ENCODE measurements at places on chromosomes 2 and 18.

GRCh38 chr2:1588051-1588977, 156.0 kb downstream of the PXDN start:
- DNase-seq, result no peak

GRCh38 chr2:46298272-46298521, 990 bp downstream of the EPAS1 start:
- DNase-seq, result no peak

GRCh38 chr2:198097630-198098029, 293.2 kb downstream of the PLCL1 start:
- no peak for DNase-seq

GRCh38 chr2:177535958-177536504, 143.5 kb downstream of the AGPS start:
- DNase-seq, result no peak

DNA sequence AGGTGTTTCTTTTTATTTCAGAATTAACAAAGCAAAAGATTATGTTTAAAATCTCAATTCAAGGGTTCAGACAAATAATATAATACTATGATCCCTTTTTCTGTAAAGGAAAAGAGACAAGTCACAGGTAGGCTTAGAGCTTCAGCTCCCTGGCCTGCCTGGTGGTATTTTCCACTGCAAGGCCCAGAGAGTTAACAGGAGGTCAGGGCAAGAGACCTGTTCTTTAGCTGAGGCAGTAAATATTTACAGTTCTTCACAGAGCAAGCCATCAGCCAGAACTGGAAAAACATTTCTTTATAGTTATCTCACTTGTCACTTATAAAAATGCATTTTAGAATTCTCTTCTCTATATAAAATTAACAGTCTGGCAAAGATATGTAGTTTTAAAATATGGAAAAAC, 70.1 kb downstream of the EPG5 start:
- no peak for DNase-seq

- DNase-seq, result no peak
Measured at GRCh38 chr18:54671291-54671881, 80.3 kb downstream of the DYNAP start.

DNA sequence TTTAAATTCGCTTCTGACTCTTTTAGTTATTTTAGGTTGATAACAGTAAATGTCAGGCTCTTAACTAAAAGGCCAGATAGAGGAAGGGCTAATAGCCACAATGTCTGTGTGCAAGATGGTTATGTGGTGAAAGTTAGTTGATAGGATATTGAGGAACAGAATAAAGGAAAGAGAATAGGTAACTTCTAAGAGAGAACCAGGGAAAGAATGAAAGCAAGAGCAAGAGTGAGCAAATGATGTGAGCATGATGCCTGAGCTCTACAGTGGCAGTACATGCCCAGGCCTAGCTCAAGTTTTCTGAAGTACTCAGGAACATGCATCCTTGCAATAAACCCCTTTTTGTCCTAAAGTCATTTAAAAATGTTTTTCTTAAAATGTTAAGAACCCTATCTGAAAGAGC, 12.5 kb upstream of the TFPI start:
- DNase-seq, result no peak

GRCh38 chr2:1673160-1673944, 71.0 kb downstream of the PXDN start:
- no peak for DNase-seq

DNA sequence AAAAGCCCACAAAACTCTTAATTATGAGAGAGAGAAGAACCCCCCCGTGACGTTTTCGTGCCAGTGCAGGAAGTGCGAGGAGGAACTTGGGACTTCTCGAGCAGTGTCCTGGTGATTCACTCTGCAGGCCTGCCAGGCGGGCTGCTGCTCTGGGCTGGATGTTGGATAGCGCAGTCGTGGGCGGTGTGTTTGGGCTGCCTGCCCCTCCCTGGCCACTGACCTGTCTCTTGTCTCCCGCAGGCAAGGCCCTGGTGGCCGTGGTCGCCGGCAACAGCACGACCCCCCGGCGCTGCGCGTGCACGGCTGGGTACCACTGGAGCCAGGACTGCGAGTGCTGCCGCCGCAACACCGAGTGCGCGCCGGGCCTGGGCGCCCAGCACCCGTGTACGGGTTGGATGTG, 29.0 kb downstream of the TNFRSF11A start:
- no peak for DNase-seq

GRCh38 chr18:32157580-32157979, 32.3 kb upstream of the MEP1B start:
- no peak for DNase-seq

- no peak for DNase-seq
Measured at GRCh38 chr2:8477552-8478470, 204.0 kb upstream of the ID2 start.

GRCh38 chr2:45370369-45370768, 240.7 kb downstream of the SRBD1 start:
- DNase-seq, result no peak

GRCh38 chr2:10222-10875, 36.0 kb downstream of the FAM110C start:
- no peak for DNase-seq

DNA sequence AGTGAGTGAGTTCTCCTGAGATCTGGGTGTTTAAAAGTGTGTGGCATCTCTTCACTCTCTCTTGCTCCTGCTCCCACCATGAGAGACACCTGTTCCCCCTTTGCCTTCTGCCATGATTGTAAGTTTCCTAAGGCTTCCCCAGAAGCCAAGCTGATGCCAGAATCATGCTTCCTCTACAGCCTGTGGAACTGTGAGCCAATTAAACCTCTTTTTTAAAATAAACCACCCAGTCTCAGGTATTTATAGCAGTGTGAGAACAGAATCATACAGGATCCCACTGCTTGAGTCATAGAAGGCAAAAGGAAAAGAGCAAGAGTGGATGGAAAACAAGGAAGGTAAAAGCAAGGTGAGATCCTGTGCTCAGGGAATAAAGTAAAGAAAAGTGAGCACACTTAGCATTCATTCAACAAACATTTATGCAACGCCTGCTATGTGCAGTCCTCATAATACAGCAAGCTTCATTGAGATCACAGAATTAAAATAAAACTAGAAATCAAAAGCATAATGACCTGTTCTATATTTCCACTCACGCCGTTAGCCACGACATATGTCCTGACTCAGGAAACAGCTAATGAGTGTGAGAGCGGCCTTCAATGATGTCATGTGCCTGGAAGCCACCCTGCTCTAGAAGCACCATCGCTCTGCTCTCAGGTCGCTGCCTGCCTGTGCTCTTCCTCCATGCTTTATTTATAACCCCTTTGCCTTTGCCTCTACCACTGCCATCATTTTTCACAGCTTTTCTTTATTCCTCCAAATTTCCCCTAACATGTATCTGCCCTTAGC, 11.3 kb upstream of the COPS8 start:
- DNase-seq, result no peak

- DNase-seq, result no peak
Measured at GRCh38 chr2:177058747-177059146, 153.8 kb upstream of the HNRNPA3 start.

- DNase-seq, result no peak
Measured at GRCh38 chr2:37987098-37987775, 62.1 kb downstream of the RMDN2 start.

DNA sequence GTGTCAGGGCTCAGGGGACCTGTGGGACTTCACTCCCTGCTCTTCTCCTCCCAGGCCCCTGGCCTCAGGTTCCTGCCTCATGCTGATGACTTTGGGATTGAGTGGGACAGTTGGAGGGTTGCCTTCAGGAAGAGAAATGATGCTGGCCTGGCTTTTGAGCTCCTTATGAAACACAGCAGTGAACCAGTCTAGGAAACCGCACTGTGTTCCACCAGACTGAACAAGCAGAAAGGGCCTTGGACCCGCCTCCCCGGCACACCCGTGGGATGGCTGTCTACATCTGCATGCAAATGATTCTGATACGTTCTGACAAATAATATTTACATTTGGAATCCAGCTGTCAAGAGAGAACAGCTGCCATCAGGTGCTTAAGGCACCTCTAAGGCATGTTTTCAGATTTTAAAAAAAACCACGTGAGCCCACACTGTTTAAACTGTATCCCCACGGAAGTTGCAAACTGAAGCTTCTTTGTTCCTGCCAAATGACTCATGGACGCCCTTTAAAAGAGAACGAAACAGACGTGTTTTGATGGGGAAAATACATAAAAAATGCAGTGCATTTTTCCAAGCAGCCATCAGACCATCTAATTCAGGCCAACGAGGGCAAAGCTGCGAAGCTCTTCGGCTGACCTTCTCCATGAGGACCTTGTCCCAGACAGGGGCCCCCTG, 27.6 kb upstream of the ASAP2 start:
- DNase-seq, result no peak

GRCh38 chr2:32617599-32618189, 10.2 kb upstream of the TTC27 start:
- DNase-seq, result no peak
